Hypothalamus (tissue), 51 donors: ENCODE measurements at places on chromosomes 12 and 14.

DNA sequence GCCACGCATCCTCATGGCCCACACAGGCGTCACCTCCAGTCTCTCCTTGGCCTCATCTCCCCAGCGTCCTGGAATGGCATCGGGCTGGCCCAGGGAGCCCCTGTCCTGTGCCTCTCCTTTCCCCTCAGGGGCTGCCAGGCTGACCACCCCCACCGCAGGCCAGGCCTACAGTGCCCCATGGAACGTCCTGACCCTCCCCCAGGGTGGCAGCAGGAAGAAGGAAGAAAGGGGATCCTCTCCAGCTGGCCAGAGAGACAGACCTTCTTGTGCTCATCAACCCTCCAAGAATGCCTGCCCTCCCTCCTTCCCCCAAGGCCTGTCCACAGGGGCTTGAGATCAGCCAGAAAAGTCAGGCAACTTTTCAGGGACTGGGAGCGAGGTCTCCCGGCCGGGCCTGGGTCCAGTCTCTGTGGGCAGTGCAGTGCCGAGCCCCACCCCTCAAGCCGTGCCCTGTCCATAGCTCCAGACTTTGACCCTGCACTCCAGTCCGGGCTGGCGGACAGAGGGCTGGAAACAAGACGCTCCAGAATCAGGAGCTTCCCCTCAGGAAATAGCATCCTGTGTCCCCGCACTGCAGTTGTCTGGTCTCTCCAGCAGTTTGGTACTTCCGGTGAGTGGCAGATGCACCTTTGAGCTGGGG, at the start of gene DAO:
TSS of gene DAO (plus strand) at position 478 of the 640 bp plus-strand sequence. CDS start 4,915 bp downstream, outside the sequence.
- DNase-seq, result no peak

- no peak for DNase-seq
Observed at GRCh38 chr14:68719634-68720384, 73.1 kb downstream of the ZFP36L1 start.

DNA sequence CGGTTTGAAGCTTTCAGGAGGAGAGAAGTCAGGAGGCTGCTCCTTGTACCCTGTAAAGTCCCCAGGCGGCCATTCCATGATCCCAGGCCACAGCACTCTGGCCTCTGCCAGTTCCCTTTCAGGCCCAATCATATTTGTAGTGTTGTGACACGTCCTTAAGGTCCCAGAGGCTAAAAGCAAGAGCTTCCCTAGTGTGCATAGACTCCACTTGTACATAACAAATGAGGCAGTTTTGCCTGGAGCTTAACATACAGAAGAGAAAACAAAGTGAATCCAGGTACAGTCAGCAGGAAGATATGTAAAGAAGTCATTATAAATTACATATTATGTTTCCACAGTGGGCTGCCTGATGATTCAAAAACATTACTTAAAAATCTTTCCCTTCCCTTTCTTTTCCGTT, 81.1 kb upstream of the RPH3A start:
- DNase-seq, result no peak

GRCh38 chr12:4417455-4417854, 28.2 kb downstream of the FGF6 start:
- DNase-seq, result no peak

DNA sequence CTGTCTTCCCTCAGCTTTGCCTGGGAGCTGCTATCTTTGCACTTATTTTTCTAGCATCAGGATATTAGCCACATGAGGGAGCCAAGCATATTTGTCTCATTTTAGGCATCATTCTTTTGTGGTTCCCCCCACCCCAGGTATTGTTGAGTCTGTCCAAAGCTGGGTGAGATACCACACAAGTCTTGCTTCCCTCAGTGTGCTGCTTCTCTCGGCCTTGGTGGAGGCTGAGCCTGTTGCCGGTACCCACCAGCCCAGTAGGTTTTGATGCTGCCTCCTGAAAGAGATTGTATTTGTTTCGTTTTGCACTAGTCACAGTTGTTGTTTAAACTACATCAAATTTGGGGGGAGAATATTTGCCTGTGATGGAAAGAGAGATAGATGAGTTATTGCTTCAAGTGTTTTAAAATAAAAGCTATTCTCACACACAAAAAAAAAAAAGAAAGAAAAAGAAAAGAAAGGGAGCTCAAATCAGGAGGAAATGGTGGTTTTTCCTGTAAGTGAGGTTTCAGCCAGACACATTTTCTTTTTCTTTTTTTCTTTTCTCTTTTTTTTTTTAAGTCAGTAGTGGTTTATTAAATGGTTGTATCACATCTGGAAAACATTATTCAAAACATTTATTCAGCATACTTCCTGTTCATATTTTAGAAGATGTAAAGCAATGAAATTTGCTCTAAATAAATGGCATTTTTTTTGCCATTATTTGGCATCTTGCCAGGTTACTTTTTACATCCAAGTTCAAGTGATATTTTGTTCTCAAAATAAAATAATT, 58.5 kb downstream of the SLC4A8 start:
- DNase-seq, result no peak

DNA sequence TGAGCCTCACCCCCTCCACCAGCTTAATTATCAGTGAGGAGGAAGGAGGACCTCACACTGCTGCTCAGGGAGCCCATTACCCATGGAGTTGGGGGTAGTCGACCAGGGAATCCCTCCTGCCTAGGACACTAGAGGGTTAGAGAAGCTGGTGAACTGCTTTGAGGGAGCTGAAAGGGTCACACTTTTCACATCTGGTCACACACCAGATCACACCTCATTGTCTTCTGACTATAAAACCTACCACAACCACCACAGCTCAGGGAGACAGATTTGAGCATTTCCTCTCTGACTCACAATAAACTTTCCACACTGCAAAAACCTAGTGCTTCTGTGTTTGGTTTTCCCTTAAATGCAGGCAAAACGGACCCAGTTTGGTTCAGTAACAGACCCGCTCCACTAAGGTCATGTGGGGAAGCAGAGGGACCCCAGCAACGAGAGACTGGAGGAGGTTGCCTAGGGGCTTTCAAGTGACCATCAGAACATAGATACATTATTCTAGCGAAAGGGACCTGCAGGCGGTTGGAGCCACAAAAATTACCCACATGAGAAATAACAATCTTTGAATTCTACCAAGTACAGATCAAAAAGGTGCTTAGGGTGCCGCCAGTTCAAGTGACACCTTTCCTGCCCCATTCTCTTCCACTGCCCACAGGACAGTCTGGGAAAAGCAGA, 151.4 kb upstream of the AVPR1A start:
- no peak for DNase-seq

GRCh38 chr14:42057111-42057510, 450.4 kb downstream of the LRFN5 start:
- DNase-seq, result no peak

GRCh38 chr12:71877335-71878121, 38.0 kb downstream of the TBC1D15 start:
- no peak for DNase-seq

- no peak for DNase-seq
Observed at GRCh38 chr12:69934011-69934410, 109.0 kb downstream of the MYRFL start.

GRCh38 chr12:62586850-62587249, 120.2 kb downstream of the MON2 start:
- no peak for DNase-seq

DNA sequence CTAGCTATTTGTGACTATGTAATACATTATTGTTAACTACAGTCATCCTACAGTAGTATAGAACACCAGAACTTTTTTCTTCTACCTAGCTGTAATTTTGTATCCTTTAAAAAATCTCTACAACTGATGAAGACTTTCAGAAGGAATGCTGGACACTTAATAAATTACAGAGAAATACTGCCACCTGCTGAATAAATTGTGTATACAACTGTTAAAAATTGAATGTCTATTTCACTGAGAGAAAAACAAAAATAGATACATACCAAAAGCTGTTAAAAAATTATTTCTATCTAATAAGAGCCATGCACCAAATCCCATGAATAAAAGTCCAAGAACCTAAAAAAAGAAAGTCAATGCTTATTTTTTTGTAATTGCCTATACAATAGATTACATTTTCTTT, 6.6 kb downstream of the TSPAN19 start:
- no peak for DNase-seq

- DNase-seq, result no peak
Observed at GRCh38 chr12:90360300-90360699, 594.7 kb downstream of the CCER1 start.

GRCh38 chr14:78840898-78841297, 670.7 kb downstream of the NRXN3 start:
- DNase-seq, result no peak

DNA sequence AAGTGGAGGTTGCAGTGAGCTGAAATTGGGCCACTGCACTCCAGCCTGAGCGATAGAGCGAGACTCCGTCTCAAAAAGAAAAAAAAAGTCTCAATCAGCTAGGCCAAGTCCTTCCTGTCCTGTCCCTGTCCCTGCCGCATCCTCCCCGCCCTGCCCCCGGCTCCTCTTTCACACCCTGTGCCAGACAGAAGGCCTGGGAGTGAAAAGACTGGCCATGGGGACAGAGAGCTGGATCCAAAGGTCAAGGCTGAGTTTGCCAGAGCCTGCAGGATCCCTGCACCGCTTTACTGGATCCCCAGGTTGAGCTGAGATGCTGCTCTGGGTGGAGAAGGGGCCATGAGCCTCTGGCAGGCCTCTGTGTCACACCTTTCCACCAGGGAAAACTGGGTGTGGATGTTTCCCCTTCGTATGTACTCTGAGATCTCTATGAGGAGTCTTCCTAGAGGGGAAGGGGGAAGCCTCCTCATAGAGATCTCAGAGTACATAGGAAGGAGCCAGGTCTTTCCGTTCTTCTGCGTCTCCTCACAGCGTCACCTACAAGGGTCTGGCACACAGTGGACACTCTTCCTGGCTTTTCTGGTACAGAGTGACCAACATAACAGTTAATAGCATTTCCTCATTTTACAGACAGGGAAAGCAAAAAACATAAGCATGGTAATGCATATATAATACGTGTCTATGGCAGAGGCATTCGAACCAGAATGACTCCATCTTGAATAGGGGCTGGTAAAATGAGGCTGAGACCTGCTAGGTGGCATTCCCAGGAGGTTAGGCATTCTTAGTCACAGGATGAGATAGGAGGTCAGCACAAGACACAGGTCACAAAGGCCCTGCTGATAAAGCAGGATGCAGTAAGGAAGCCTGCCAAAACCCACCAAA, 35.1 kb downstream of the NINJ2 start:
- DNase-seq, result no peak

GRCh38 chr12:132071040-132071810, 72.9 kb downstream of the DDX51 start:
- no peak for DNase-seq

DNA sequence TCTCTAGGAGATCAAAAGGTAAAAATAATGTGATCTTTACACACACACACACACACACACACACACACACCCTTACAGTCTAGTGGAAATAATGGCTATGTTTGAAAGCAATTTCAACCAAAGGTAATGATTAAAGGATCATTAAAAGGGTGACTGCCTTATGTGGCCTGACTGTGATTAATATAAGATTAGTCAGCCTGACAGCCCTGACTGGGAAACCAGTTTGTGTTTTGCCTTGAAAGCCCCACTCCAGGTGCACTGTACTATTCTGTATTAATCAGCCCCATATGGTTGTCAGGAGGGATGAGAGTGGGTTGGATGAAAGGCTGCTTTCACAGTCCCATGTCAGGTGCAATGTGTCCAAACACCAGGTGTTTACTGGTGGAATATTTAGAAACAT, 10.5 kb downstream of the RASSF9 start:
- DNase-seq, result no peak
